ENCODE measurements at places on chromosomes 16 and 17.

DNA sequence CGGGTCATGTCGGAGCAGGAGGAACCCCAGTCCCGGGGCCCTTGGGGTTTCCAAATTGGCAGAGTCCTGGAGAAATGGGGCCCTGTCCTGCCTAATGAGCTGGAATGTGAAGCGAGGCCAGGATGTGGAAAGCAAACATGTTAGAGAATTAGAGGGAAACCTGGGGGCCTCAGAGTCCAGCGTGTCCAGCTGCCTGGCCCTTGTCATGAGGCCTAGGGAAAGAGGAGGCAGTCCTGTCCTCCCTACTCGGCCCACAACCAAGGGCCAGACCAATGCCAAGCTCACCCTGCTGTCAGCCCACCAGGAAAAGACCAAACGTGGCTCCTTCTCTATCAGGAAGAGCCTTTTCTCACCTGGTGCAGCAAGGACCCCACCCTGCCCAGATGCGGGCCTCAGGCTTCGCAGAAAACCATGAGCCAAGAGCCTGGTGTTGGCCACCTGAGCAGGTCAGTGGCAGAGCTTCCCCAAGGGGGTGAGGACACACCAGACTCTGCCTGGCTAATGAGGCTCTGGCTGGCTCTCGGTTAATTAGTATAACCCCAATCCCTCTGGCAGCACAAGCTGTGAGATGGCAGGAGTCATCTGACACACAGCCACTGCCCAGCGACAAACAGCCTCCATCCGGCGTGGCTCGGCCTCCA lies 10.1 kb downstream of the TEKT5 start:
- DNase-seq = no peak

GRCh38 chr16:72985995-72986394 lies 61.9 kb downstream of the ZFHX3 start:
- DNase-seq = no peak

DNA sequence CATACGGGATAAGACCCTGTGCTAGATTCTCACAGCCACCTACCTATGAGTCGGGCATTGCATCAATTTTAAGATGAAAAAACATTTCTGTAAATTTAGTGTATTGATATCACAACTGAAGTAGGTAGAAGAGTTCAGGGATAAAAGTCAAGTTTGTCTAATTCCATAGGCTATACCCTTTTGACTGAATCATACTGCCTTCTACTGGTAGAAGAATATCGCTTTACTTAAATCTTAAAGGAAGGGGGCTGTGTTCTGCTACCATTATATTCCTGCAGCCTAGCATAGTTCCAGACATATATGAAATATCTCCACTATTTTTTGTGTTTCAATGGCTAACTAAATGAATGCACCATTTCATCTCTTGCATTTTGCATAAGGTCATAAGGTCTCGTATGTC lies 1128.6 kb downstream of the CDH8 start:
- no peak for DNase-seq

- DNase-seq = no peak
These were observed 33.1 kb downstream of the RAI1 start for GRCh38 chr17:17714261-17714866.

DNA sequence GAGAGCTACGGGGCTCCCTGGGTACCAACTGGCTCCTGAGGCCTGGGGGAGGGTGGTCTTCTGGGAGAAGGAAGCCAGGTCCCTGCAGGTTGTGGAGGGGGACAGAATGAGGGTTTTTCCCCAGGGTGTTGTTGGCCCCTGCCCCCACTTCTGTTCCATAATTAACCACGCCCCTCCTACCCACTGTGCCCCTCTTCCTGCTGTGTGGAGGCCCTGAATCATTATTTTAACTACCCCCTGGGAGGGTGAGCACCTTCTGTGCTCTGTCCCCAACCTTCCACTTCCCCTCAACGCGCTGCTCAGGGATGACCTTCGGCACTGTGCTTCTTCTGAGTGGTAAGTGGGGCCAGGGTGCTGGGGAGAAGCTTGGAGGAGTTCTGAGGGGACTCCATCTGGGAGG lies at the start of gene ITGAD:
ITGAD (plus strand) TSS at position 280 of the 400 bp plus-strand sequence; CDS start at position 306, 26 bp downstream.
- DNase-seq = no peak

DNA sequence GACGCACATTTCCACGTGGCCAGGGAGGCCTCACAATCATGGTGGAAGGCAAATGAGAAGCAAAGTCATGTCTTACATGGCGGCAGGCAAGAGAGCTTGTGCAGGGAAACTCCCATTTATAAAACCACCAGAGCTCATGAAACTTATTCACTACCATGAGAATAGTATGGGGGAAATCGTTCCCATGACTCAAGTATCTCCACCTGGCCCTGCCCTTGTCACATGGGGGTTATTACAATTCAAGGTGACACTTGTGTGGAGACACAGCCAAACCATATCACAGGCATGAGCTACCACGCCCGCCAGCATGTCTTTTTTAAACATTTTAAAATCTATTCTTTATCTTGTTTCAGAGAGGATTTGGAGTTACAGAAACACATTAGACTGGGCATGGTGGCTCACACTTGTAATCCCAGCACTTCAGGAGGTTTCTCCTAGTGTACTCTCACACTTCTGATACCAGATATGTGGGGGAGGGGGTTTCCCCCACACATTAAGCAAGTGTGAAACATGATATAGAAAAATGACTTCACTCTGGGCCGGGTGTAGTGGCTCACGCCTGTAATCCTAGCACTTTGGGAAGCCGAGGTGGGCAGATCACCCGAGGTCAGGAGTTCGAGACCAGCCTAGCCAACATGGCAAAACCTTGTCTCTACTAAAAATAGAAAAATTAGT lies 5.6 kb upstream of the ATMIN start:
- no peak for DNase-seq
